ENCODE measurements at places on chromosomes 2 and 18.

DNA sequence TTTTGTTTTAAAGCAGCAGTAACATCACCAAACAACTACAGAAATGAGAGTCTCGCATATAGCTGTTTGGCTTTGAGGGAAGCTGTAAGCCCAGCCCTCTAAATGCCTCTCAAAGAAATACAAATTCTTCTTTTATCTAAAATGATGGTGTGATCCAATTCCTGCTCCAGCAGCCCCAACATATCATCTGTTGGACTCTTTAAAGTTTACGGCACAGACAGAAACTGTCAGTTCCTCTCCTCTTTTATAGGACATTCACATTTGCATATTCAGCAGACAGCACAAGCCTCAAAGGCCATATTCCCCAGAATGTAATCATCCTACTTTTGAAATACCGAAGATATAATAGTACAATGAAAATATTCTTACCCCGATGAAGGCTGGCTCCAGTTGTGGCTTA lies 216.9 kb upstream of the REV1 start:
- DNase-seq, result no peak

DNA sequence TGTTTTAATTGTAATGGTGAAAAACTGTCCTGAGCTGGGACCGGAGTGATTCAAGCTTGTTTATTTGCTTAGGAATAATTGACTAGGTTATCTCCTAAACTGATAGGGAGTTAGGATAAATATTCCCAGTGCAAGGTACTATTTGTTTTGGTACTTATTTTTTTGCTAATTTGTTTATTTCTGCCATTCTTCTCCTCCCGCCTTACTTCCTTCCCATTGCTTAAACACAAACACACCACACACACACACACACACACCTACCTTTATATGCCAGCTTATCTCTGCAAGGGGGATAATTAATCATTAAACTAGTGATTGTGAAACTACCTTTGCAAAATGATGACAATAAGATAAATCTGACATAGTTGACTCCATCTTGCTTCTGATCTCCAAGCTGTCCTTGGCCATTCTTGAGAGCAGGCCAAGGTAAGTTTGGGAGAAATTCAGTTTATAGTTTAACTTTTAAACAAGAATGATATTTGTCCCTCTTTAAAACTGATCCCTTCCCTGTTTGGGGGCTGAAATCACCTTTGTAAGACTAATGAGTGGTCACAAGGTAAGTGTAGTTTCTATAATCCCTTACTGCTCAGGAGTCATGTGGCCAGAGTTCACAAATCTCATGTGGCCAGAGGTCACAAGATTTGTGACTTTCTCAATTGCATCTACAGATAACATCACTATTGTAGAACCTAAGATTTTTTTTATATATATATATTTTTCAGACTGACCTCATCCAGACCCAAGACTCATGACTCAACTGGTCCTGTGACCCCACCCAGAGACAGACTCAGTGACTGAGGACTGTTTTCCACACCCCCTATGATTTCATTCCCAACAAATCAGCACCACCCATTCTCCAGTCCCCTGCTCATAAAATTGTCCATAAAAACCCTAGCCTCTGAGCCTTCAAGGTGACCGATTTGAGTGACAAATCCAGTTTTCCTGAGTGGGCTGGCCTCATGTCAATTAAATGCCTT lies 83.1 kb upstream of the LRRTM4 start:
- DNase-seq, result no peak

DNA sequence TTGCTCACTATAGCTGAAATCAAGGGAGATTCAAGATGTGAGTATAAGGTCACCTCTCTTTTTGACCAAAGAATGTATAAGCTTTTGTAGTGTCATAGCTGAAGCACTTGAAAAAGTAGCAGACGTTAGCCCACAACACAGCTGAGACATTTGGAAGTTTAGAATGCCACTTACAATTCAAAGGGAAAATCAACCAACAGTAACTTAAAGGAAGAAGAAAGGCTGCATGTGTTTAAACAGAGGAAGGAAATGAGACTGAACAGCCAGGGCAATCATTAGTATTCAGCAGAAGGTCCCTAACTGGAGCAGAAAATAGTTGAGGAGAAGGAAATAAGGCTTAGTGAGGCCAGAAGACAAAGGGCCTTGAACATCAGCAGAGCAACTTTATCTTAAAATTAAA lies 23.5 kb upstream of the SCG2 start:
- DNase-seq, result no peak

GRCh38 chr18:3040881-3041280 lies 27.9 kb upstream of the LPIN2 start:
- DNase-seq, result no peak

DNA sequence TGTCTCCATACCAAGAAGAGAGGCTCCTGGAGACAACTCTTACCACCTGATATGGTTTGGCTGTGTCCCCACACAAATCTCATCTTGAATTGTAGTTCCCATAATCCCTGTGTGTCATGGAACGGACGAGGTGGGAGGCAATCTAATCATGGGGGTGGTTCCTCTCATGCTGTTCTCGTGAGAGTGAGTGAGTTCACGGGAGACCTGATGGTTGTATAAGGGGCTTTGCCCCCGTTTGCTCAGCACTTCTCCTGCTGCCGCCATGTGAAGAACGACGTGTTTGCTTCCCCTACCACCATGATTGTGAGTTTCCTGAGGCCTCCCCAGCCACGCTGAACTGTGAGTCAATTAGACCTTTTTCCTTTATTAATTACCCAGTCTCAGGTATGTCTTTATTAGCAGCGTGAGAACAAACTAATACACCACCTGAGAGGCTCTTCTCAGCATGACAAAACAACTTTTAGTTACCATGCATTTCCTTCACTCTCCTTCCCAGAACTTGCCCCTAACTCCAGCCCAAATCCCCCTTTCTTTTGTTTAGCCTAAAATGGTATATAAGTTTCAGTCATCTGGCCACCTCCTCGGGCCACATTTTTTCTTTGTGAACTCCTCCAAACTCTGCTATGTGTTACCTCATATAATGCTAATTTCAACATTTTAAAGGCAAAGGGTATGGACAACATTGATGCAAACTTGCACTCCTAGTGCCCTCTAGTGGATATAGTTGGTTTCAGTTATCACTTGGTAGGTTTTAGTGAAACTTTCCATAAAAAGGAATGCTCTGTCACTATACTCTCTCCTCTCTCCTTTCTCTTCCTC lies 58.6 kb upstream of the SLC25A52 start:
- DNase-seq, result peak; percentile 48

DNA sequence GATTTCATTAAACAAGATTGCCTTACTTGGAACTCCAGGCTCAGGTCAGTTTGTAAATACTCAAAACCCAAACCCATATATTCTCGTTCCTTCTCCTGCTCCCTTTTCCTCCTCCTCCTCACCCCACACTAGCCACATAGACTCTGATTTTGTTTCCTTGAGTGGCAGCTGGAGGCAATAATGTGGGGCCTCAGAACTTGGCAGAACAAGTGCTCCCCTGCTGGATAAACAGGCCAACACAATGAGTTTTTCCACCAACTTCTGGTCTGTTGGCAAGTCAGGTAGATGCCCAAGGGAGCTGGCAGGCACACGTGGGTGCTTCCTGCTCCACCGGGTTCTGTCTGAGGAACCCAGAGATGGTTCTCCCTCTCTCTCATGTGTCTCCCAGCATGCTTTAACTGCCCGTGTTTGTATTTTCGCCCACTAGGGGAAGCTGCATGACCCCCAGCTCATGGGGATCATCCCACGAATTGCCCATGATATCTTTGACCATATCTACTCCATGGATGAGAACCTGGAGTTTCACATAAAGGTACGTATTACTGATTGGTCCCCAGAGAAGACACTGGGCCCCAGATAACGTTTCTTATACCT lies 61.9 kb downstream of the KIF5C start:
- DNase-seq, result no peak

DNA sequence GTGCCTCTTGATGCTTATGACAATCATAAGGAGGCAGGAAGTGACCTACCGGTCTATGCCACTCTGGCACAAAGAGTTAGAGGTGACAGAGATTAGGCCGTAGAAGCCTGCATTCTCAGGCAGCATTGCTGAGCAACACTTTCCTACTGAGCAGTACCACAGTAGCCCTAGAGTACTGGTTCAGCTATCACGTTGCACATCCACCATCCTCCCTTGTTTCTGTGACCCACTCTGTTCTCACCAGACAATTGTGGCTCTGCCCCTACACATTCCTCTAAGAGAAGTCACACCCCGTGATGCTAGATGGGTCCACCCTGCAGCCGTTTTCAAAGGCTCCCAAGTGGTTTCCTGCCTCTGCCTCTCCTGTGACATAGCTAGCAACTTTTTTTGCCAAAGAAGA lies 22.6 kb upstream of the SUCLG1 start:
- no peak for DNase-seq

- DNase-seq, result no peak
Observed at GRCh38 chr2:136381722-136382633, 264.0 kb upstream of the CXCR4 start.

GRCh38 chr2:1645761-1646476 lies 98.4 kb downstream of the PXDN start:
- DNase-seq, result no peak

GRCh38 chr18:55385770-55386169 lies 202.2 kb downstream of the TCF4 start:
- peak; percentile 71 for DNase-seq

GRCh38 chr2:218329027-218329825 lies 27.4 kb upstream of the CATIP start:
- DNase-seq, result no peak

Data from spinal cord (tissue), 10 donors.